ENCODE measurements at places on chromosomes 11 and 22.

DNA sequence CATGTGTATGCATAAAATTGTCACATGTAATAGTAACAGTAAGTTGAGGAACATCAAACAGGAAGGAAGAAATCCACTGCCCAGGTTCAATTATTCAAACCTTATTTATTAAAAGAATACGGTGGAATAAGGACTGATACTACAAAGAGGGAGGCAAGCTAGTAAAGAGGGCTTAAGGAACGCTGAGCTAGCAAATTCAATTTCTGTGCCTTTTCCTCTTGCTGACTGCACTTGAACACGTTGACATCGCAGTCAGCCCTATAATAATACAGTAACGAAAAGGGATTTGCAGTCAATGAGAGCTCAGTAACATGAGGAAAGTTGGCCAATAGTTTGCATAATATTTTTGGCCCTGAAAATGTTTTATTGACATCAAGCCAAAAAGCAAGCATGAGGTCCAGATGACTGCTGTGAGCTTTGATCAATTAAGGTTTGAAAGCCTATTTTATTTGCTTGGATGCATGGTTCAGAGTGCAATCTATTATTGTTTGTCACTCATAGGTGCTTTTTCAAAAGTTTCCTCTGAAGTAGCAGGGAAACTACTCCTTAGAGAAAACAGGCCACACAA, 861.8 kb downstream of the LRRC4C start:
- no peak for DNase-seq

DNA sequence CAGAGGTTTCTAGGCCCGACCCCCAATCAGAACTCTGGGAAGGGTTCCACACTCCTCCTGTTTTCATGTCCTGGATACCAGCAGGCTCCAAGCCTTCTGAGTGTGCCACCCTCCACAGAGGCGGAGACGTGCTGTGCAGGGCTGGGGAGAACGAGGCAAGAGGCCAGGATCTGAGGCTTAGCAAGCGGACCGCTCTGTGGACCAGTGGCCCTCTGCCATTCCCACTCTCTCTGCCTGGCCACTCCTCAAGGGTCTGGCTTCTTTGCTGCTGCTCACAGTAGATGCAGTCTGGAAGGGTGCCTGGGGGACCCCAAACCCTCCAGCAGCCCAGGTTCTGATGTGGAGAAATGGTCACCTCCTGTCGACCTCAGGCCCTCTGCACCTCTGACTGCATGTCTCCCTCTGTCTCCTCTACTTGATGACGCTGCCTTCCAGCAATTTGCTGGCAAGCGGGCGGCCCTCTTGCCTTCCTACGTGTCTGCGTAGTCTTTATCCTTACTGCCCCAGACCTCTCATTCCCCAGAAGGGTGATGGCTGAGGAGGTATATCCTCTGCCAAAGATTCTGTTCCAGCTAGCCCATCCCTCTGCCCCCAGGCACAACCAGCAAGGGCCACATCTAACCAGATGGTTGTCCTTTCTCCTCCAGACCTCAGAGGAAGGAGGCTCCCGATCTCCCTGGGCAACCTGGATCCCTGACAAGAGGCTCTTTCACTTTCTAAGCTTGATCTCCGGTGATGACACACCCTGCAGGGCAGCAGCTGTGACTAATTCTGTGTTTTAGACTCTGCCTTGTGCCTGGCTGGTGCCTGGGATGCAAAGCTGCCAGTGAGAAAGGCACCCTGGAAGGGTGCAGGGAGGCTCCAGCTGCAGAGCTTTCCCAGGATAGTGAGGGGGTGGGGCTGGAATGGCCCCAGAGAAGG, 87.3 kb downstream of the NAT10 start:
- peak; percentile 89 for DNase-seq

GRCh38 chr11:94694309-94695060, 73.7 kb upstream of the AMOTL1 start:
- no peak for DNase-seq

DNA sequence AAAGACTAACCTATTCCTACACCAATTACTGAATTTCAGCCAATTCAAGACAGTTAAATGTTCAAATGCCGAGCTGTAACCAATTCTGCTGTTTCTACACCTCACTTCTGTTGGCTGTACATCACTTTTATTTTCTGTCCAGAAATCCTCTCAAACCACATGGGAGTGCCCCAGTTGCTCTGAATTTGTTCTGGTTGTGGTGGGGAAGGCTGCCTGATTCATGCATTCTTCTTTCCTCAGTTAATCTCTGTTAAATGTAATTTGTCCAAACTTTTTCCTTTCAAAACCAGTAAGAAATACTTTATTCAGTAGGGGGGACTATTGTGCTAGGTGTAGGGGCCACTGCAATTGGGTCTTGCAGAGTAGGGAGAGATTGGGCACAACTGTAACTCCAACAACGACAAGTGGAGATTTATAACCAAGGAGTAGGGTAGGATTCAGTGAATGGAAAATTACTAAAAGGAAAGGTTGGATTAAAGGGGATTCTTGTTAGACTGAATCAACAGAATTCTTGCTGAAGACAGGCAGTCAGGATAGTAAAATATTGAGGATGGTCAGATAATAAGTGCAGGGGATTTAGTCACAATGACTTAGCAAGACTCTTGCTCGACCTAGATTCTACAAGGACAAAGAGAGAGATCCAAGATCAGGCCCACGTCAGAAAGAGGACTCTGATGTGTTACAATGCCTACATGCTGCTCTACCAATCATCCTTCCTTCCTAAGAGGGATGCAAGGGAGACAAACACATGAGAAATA, 593.5 kb upstream of the FAT3 start:
- DNase-seq, result peak; percentile 9

DNA sequence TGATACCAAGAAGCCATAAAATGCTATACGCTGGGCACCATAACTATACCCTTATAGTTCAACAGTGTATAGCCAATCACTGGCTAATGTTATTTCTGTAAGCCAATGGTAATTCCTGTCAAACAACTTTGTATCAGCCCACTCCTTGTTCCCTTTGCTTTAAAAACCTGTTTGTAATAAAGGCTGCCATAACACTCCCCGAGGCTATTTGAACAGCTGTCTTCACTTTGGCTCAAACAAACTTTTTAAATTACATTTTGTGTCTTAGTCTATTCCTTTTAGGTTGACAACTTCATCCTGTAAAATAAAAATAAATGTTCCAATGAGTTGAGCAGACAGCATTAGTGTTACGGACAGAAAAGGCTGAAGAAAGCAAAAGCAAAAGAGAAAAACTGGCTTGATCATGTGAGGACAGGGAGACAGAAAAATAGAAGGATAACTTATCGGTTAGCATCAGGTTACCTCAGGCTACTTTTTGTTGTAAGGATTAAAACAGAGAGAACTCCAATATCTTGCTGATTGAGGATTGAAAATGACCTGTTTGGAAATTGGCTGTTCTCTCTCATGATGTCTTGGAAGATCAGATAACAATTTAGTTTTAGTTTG, 95.0 kb downstream of the AASDHPPT start:
- no peak for DNase-seq

GRCh38 chr11:104279587-104279986, 115.6 kb upstream of the PDGFD start:
- no peak for DNase-seq

DNA sequence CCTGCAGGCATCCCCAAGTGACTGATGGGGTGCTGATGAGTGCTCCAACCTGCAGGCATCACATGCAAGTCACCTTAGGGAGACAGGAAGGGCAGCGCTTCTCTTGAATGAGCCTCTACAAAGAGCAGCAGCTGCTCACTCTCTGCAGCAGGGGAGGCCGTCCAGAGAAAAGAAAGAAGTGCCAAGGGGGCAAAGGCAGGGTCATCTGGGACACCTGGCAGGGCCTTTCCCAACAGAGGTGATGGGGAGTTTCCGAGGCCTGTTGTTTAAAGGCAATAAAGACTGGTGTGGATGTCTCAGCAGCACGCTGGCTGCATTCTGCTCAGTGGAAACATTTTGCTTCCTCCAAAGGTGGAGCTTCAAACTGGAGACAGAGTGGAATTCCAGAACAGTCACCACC, 113.7 kb downstream of the ETS1 start:
- no peak for DNase-seq

- peak; percentile 84 for DNase-seq
Observed at GRCh38 chr11:94175535-94175934, 46.9 kb downstream of the PANX1 start.

- no peak for DNase-seq
Observed at GRCh38 chr11:80462211-80462610, 1021.4 kb upstream of the TENM4 start.

GRCh38 chr22:20647586-20648305, 126.2 kb upstream of the SERPIND1 start:
- DNase-seq, result no peak

DNA sequence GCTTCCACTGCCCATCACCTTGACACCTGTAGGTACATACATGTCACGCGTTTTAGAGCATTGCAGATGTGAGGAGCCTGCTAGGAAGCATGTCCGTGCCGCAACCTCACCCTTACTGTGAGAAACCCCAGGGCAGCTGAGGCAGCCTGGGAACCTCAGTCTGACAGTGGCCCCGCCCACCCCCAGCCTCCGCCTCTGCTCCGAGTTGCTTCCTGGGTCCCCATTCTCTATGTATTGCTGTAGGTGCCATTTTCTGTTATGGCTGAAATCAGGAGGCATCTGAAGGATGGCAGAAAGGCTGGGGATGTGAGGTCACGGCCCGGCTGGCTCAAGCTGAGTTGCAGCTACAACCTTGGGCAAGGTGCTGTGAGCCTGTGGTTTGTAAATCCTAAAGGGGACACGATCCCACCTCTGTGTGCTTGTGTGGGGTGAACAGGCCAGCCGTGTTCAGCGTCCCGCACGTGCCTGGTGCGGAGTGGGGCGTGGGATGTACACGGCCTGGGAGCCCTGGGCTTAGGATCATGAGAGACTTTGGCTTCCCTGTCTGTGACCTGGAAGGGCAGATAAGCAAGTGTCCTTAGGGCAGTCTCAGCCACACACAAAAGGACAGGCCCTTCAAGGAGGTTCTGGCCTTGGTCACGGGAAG, 102.7 kb downstream of the PHF21B start:
- no peak for DNase-seq

GRCh38 chr11:65420979-65421793, 1.4 kb upstream of the NEAT1 start:
- DNase-seq, result peak; percentile 89

DNA sequence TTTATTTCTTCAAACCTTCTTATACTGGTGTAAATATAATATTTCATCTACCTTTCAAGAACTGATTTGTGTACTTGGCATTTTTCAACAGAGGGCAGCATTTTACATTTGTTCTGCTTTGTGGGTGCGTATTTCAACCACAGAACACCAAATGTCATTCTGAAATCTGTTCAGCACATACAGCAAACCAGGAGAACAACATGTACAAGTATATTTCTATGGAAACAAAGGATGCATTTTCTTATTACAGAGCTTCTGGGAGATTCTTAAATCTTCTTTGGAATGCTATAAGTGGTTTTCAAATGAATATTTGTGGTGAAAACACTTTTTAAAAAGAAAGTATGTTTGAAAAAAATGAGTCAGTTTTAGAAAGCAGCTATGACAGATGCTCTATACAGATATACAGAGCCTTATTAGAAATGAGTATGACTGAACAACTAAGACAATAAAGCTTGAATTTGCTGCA, 946.0 kb downstream of the FAM181B start:
- DNase-seq, result peak; percentile 87

GRCh38 chr11:129368889-129369672, 6.6 kb upstream of the BARX2 start:
- DNase-seq, result no peak

DNA sequence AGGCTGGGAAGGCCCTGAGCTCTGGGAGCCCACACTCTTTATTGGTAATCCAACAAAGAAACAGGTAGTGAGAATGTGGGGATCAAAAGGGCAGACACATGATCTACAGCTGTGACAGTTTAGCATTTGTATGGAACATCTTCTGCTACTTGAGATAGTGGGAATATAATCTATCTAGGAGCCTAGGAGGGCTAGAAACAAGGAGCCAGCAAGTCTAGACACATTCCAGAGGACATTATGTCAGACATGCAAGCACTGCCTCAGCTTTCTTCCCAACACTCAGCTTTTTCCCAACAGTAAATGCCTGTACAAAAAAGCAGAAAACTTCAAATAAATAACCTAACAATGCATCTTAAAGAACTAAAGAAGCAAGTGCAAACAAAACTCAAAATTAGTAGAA, 1150.6 kb upstream of the RAG2 start:
- DNase-seq, result no peak

DNA sequence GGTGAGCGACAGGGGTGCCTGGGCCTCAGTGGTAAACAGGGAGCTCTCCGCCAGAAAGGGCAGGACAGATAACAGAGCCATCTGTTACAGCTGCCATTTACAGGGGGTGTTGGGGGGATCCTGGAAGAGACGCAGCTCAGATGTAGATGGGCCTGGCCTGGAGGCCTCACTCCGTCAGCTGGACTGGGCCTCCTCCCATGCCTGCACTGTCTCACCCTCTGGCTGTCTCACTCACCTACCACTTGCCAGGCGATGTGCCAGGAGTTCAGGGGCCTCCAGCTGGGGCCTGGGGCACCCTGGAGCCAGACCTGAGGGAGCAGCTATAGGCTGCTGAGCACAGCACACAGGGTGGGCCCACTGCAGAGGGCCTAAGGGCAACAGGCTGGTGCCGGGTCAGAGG, 16.3 kb upstream of the SUSD2 start:
- no peak for DNase-seq

GRCh38 chr11:79119491-79120284, 321.1 kb downstream of the TENM4 start:
- no peak for DNase-seq

GRCh38 chr11:123020968-123021367, 39.3 kb upstream of the BSX start:
- peak; percentile 12 for DNase-seq

DNA sequence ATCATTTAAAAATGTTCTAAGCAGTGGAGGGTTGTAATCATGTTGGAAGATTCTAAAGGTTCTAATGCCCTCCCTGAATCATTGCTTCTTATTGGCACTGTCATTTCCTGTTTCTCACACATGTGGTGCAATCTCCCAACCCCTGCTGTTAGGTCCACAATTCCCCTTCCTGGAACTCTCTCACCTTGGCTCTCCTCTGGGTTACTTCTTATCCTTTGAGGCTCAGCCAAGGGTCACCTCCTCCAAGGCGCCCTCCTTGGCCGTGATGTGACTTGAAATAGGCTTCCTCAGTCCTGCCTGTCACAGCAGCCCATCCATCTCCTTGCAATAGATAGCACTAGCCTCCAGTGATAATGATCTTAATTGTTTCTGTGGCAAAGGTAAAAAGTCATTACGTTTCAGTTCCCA, 149.8 kb downstream of the TTC17 start:
- DNase-seq, result peak; percentile 4

GRCh38 chr11:112267188-112267591, 6.5 kb upstream of the PLET1 start:
- no peak for DNase-seq
